H7 (cell line): ENCODE measurements at places on chromosomes 11 and 22. TPM values are rescaled to one million over a fixed set of nuclear protein-coding genes. Genes with fewer than 3 reads are reported as not detected.

TBRG1 gene
- 21.1 and 26.2 TPM in 2 replicates for total RNA-seq

- peak; percentile 23 for DNase-seq
Observed at GRCh38 chr11:103682318-103683184, 353.9 kb upstream of the DDI1 start.

DNA sequence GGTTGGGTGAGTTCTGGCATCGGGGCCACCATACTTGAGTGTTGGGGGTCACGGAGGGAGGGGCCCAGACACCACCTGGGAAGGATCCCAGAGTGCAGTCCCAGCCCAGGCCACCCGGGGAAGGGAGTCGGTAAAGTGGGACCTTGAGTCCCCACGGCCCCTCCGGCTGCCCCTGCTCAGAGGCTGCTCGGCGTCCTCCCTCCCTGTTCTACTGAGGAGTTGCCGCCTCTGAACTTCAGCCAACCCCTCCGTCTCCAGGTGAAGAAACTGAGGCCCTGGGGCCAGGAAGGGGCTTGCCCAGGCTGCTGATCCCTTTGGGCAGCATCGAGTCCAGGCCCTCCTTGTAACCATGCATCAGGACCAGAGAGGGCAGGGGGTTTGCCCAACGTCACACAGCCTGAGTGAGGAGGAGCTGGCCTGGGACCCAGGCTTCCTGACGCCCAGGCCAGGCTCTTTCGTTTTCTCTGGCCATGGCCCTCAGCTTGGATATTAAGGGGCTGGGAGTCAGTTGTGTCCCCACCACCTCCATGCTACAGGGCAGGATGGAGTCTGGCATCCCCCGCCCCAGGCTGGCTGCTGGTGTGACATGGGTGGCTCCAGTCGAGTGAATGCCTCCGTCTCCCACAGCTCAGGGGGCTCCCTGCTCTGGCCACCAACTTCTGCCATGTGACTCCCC, 1.3 kb downstream of the PARVG start:
- DNase-seq: peak; percentile 67

GRCh38 chr11:59992425-59992824, 24.6 kb upstream of the OOSP4B start:
- DNase-seq: no peak

DNA sequence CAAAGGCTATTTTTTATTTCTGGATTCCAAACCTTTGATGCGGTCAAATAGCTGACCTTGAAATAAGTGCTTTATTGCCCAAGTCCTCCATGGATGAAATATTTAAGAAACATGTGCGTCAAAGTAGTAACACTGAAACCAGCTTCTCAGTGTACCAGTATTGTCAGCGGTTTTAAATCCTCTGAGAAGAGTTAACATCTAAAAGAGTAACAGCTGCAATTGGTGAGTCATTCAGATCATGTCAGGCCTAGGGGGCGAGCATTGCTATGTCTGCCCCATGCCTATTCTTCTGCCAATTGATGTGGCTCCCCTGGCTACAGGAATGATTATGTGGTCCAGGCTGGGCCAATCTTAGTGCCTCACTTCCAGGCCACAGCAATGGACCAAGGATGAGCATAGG, 263.3 kb upstream of the SORL1-AS1 start:
- DNase-seq: no peak

DNA sequence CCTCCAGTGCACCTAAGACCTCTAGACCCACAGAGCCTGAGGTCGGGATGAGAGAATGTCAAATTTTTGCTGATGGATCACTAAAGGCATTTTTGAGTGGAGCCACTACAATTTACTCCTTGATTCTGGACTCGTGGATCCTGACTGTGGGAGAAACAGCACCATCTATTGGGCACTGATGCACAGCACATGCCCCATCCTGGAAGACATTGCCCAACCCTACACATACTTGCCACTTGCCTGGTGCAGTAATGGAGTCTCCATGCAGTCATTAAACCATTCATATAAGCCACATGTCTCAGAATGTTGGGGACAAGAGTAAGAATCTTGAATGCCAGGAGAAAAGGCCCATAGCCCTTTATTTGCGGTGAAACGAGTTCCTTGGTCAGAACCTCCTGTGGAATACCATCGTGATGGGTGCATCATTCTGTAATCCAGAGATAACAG, 103.9 kb downstream of the GGTLC2 start:
- DNase-seq: peak; percentile 49

TIMM8B gene
- total RNA-seq: 86.5 and 125 TPM in 2 replicates

MUC2 gene
- not detected in 2 replicates for total RNA-seq

DNA sequence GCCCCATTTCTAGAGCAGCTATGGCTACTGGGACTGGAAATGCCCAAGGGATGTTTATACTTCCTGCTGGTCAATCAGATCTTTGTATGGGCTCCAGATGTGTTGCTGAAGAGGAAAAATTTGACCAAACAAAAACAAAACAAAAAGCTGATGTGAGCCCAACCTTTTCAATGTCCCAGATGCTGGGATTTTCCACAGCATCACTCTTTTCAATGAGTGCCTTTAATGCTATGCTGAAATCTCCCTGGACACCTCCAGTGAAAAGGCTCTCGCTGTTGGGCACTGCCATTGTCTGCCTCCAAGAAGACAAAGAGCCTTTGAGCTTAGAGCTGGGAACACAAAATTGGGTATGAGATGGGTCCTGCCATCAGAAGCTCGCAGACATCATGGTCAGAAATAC, 671.9 kb downstream of the NTM start:
- no peak for DNase-seq

DNA sequence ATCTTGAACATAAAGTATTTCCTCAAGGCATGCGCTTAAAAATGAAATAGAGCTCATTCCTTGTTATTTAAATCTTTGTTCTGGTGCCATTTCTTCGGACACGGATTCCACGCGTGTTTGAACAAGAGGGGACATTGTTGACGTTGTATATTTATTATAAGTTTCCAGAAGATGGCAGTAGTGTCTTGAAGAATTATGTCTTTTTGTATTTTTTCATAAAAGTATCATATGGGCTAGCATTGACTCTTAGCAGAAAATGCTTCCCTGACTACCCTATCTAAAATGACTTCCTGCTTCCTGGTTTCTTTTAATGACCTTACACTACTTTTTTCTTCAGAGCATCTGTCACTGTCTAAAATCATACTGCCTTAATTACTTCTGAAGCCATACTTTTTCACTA, 20.4 kb downstream of the BIRC2 start:
- no peak for DNase-seq

ABTB2 gene
- 9.3 and 12.2 TPM in 2 replicates for total RNA-seq

GRCh38 chr11:31768749-31769640, 42.1 kb downstream of the PAX6 start:
- DNase-seq: no peak

MS4A6A gene
- total RNA-seq: not detected in 2 replicates

GRCh38 chr11:46071091-46071490, 50.2 kb downstream of the PHF21A start:
- no peak for DNase-seq

BCO2 gene
- total RNA-seq: 0.48 and 1.5 TPM in 2 replicates

- no peak for DNase-seq
Observed at GRCh38 chr11:119509969-119510401, 87.0 kb upstream of the THY1 start.

CYP2D6 gene
- total RNA-seq: 1.0 and 1.4 TPM in 2 replicates

DNA sequence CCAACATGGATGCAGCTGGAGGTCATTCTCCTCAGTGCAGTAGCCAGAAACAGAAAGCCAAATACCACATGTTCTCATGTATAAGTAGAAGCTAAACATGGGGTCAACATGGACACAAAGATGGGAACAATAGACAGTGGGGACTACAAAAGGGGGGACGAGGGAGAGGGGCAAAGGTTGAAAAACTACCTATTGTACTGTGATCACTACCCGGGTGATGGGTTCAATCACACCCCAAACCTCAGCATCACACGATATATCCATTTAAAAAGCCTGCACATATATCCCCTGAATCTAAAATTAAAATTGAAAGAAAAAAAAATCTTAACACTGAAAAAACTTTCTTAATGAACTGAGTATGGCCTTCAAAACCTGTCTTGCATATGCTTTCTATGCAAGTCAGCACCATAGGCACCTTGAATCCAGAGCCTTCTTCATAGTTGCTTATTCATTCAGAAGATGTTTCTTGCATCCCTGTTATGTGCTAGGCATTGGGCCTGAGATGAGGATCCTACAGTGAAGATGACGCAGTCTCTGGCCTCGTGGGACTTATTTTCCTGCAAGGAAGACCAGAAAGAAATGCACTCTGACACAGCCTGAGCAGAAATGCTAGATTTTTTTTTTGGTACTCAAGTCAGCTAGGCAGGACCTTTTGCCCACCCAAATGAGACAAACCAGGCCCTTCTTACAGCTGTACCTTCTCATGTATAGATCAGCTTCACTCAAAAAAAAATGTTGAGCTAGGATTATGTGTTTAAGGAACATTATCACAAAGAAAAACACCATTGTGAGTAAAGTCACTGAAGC, 21.0 kb downstream of the NNMT start:
- no peak for DNase-seq

CRYBB2 gene
- total RNA-seq: 0.59 TPM in 1 of 2 replicates, not detected in the other

DNA sequence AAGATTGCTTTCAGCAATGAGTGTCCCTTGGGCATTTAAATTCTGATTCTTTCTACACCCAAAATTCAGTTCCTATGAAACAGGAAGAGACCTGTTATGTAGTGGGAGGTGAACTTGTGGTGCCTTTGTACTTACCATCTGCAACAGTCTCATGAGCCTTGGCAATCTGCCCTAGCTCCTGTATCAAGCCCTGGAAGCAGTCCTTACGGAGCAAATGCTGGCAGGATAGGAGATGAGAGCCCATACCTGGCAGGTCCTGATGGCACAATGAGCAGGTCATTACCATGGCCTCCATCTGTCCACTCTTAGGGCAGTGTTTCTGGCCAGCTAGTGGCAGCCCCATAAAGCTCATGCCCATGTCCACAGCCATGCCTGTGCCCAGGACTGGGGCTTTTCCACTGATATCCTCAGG, 10.8 kb downstream of the TRIM66 start:
- no peak for DNase-seq

DNA sequence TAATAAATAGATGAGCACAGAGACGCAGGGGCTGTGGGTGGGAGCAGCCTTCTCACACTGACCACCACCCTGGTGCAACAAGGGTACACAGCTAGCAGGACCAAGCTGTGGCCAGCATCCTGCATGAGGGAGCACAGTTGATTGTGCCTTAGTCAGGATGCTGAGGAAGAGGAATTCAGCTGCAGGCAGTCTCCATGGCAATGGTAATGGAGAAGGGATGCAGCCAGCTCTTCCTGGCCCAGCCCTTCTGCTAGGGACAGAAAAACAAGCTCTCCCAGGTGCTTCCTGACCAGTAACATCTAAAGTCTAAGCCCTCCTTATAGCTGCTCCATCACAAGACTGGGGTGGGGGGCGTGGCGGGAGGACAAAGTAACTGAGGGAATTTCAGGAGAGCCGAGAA, 363.5 kb downstream of the BUD13 start:
- no peak for DNase-seq

GRCh38 chr11:28836285-28837081, 728.3 kb downstream of the METTL15 start:
- no peak for DNase-seq

HBE1 gene
- 1.5 and 3.4 TPM in 2 replicates for total RNA-seq

- no peak for DNase-seq
Observed at GRCh38 chr22:24977370-24978221, 25.1 kb downstream of the KIAA1671 start.

DNA sequence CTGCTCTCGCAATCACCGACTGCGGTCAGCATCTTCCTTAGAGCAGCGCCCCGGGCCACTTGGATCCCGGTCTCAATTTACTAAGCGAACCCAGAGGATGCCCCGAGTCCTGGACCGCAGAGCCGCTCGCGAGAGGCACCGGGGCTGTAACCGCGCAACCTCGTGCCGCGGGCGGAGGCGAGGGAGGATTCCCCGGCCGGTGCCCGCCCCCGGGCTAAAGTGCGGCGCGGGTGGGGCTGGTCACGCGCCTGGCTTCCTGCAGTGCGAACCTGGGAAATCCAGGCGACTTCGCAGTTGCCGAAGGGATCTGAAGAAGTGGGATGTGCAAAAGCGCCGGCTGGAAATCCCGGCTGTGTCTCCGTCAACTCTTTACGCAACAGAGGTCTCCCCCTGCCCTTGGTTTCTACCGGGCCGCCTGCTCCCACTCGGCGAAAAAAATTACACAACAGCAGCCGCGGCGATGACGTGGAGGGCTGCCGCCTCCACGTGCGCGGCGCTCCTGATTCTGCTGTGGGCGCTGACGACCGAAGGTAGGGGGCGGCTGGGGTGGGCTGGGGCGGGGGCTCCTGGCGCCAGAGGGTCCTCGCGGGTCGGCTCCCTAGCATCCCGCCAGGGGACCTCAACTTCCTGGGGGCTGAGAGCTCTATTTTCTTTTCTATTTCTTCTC, at the start of gene NCR3LG1:
Gene NCR3LG1 (plus strand): TSS at position 291 of the 667 bp plus-strand sequence. CDS start 170 bp downstream, at position 461.
- peak; percentile 78 for DNase-seq

TRIM48 gene
- not detected in 2 replicates for total RNA-seq

OR51E2 gene
- not detected in 2 replicates for total RNA-seq

DNA sequence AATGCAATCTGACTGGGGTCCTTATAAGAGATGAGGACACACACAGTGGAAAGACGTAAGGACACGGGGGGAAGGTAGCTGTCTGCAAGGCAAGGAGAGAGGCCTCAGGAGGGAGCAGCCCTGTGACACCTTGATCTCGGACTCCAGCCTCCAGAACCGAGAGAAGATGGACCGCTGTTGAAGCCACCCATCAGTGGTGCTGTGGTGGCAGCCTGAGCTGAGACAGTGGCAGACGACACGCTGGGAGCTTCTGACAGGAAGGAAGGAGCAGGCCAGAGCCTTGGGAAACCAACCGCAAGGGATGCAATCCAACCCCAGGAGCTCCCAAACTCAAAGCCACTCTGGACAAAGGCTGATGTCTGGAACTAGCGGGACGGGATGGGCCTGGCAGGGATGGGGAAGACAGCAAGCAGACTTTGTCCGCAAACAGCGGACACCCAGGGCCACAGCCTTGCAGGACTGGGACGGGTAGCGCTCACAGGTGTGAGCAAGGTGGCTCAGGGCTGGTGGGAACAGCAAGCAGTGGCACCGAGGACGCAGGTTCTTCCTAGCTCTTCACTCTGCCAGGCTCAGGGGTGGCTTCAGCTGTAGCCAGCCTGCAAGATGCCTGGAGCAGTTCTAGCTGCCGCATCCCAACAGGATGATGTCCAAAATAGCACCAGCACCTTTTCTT, 10.9 kb downstream of the LTO1 start:
- peak; percentile 14 for DNase-seq
